ENCODE measurements at places on chromosomes 7 and 10.

DNA sequence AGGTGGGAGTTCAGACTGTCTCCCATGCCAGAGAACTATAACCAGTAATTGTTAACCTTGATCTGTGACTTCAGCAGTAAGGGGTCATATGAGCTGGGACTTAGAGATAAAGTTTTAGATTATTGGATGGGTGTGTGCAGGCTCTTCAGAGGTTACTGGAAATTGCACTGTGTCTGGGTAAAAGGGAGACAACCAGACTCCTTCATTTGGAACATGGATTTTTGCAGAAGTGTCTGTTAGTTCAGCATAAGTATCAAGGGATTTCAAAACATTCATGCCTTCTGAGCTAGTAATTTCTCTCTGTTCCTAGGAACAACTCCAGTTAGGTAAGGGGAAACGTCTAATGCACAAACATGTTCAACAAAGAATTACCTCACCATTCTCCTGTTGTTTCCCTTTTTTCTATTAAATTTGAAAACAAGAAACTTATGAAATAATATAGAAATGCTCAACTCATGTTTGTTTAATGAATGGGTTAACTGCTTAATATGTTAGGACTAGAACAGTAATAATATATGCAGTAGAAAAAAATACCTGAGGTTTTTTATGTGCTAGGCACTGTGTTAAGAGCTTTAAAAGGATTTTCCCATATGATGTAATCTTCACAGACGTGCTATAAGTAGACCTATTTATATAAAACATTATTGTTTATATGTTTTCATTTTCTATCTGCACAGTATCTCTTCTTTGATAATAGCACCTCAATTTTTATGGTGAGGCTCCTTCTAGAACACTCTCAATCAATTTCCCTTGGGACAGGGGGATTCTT lies 233.0 kb downstream of the CACNA2D1 start:
- DNase-seq = no peak

GRCh38 chr7:128304212-128304611 lies 39.5 kb downstream of the RBM28 start:
- no peak for DNase-seq

GRCh38 chr10:73017955-73018480 lies 63.4 kb upstream of the PLA2G12B start:
- no peak for DNase-seq

GRCh38 chr7:786472-787255 lies 45.6 kb upstream of the SUN1 start:
- DNase-seq = peak; percentile 56

DNA sequence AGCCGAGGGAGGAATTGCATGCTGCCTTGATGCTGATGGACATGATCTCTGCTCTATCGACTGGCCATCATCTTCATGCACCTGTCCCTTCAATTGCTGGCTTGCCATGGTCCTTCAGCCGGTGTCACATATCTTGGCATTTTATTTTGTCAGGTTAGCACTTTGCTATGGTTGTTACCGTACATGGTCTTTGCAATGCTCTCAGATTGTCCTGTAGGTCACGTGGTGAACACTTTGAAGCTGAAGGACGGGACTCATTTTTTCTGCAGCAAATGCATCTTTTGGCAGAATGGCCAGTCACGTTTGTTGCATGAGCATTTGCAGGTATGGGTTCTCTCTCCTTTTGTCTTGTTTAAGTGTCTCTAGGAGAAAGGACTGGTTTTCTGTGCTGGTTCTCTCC lies 326.8 kb upstream of the SHH start:
- DNase-seq = no peak

DNA sequence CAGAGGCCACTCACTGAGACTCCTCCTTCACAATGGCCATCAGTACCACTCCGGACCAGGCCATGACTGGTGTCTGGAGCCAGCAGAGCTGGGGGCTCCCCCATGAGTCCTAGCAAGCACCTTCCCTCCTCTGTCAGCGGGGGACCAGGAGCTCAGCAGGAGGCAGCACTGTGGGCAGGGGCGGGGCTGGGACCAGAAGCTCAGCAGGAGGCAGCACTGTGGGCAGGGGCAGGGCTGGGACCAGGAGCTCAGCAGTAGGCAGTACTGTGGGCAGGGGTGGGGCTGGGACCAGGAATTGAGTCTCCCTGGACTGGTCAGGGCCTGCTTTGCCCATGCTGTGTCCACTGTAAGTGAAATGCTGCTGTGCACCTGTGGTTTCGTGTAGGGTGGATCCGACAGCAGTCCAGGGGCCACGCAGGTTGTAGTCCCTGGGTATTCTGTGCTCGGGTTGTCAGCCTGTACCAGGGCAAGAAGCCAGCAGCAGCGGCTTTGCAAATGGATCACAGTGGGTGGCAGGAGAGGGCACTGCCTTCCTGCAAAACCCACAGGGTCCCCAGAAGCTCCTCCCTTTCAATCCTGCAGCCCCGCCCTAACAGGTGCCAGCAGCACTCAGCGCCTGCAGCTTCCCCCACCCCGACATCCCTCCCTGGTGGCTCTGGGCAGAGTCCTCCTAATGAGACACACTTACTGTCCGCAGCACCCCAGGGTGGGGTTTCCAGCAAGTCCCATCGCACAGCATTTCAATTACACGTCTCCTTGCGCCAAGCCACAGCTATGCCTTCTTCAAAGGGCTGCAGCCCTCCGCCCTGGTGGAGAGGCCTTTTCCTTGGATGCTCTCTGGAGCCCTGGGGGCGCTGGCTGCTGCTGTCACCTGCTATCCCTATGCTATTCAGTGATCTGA lies 220.5 kb downstream of the TCERG1L start:
- no peak for DNase-seq

- DNase-seq = no peak
Measured at GRCh38 chr10:114408968-114409444, 4.7 kb upstream of the AFAP1L2 start.

GRCh38 chr7:155834486-155835048 lies 22.3 kb upstream of the SHH start:
- no peak for DNase-seq

GRCh38 chr7:36264123-36264801 lies 111.2 kb downstream of the EEPD1 start:
- DNase-seq = no peak

DNA sequence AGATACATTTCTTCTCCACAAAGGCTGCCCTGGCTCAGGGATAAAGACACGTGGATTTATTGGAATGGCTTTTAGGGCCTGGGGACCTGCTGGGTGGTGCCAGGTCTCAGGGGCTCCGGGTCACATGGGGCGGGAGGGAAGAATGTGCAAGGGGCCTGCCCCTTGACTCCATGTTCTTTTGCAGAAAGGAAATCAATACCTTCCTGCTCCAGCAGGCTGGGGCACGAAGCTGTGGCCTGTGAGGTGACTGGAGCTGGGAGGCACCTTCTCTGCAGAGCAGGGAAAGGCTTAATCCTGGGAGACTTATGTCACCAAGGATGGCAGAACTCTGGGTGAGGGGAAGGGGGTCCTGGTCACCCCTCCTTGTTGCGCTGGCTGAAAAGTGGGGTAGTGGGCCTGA lies 42.3 kb upstream of the GNA12 start:
- DNase-seq = no peak

- DNase-seq = no peak
Measured at GRCh38 chr7:92602352-92603088, 12.3 kb upstream of the FAM133B start.

DNA sequence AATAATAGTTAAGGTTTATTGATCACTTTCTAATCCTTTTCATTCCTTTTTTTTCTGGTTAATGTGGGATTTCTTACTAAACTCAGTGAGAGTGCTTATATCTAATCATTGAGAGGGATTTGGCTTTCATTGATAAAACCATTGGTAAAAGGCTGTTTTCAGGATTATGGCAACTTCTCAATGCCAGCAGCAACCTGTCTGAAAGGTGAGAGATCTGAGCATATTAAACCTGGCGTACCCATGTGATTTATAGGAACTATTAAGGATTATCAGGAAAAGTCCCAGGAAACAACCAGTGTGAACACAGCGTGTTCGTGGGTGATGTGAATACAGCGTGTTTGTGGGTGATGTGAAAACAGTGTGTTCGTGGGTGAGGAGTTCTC lies 65.9 kb downstream of the PDIA4 start:
- DNase-seq = no peak

GRCh38 chr10:44713307-44713706 lies 197.8 kb upstream of the TMEM72 start:
- DNase-seq = no peak

DNA sequence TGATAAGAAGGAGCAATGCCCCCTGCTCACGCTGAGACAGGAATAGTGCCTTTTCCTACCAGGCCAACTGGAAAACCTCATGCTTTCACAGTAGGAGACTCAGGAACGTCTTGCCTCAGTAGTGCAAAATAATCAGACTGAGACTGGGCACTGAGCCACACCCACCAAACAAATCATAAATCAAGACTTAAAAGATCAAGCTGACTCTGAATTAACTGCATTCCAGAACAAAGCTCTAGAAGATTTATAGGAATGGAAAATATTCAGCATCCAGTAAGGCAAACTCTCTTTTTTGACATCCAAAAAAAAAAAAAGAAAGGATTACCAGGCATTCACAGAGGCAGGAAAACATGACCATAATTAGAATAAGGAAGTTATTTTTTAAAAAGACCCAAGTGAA lies 30.5 kb upstream of the SLC18A3 start:
- no peak for DNase-seq

- DNase-seq = no peak
Measured at GRCh38 chr7:33193308-33193864, 64.0 kb downstream of the BBS9 start.

DNA sequence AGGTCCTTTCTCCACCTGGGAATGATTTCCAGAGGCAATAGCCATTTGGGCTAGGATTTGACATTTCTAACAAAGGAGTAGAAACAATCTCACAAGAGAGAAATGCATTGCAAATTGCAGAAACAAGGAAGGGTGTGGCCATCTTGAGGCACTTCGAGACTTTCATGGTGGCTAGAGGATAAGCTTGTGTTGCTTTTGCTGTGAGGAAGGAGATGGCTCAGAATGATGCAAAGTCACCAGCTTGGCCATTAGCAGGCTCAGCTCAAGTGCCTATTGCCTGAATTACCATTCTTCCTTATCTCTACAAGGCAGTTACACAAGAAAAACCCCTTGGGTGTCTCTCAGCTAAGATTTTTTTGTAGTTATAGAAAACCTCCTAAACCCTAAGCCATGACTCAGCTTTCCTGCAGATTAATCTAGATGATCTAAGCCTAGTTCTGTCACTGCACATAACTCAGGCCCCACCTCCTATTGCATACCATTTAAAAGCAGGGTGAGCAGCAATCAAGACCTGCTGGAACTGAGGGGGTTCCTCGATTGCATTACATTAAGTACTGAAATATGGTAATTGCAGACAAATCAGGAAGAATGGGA lies 683.1 kb downstream of the NRG3 start:
- DNase-seq = no peak

GRCh38 chr10:113890769-113891168 lies 36.3 kb downstream of the NHLRC2 start:
- no peak for DNase-seq

GRCh38 chr10:33114451-33114952 lies 156.5 kb upstream of the ITGB1 start:
- DNase-seq = no peak

GRCh38 chr7:129386506-129386905 lies 47.7 kb upstream of the STRIP2 start:
- DNase-seq = no peak

GRCh38 chr7:148105853-148106252 lies 484.7 kb upstream of the C7orf33 start:
- DNase-seq = no peak

GRCh38 chr10:89535171-89536012 lies at the start of gene SLC16A12:
Gene SLC16A12 (minus strand): TSS chr10:89535594. CDS start chr10:89462578, 73,016 bp downstream.
- no peak for DNase-seq

DNA sequence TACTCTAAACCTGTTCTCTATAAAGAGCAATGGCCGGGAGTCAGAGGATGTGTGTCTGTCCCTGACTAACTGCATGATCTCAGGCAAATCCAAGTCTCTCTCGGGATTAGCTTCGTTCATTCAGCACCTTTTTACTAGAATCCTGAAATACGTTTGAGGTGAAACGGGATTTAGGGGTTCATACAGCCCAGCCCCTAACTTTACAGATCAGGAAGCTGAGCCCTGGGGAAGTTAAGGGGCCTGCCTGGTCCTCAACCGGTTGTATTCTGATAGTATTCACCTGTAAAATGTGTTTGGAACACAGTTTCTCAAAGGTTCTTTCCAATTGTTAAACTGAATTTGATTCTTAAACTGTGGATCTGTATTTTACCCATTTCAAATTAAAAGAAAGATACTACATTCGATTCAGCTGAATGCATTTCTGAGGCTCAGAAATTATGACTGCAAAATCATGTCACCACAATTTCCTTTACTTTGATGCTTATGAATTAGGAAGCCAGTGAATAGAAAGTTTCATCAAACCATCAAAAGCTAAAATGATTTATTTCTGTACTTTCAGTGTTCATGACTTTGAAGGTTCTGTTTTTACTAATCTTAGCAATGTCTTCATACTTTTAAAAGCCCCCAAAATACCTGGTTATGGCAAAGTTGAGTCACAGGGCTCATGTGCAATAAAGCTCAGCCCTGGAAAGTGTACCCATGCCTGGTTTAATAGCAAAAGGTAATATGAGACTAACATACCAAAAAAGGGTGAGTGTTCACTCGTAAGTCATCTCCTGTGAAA lies 28.9 kb upstream of the EZH2 start:
- peak; percentile 49 for DNase-seq

- no peak for DNase-seq
Measured at GRCh38 chr10:132977807-132978206, 35.4 kb upstream of the CFAP46 start.

GRCh38 chr7:77427996-77428603 lies 12.0 kb upstream of the GSAP start:
- no peak for DNase-seq

DNA sequence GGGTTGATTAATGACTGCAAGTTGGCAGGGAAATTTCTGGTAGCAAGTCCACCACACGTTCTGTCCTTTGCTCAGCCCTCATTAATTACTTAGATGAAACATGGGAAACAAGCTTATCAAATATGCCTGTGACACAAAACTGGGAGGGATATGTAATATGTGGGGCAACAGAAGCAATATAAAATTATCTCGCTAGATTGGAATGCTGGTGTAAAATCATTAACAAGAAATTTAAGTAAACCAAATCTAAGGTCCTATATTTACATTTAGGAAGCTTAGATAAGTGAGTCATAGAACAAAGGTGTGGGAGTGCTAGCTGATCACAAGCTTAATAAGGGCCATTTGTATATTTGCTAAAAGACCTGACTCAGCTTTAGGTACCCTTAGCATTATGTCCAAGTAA lies 23.5 kb downstream of the TRPV5 start:
- no peak for DNase-seq

DNA sequence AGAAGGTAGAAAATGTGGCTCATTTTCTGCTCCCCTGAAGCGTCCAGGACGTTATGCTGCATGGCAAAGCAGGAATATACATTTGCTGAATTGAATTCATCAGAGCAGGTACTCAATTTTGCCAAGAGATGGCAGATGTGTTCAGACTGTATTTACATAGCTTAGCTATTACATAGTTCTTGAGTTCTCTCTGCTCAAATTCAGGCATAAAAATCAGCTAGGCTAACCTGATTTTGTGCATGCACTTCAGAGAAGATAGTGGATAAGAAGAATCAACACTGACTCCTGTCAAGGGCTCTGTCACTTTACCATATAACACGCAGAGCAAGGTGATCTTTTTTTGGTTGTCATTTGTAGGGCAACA lies 209.2 kb upstream of the FAM3C start:
- DNase-seq = no peak

All from stimulated activated CD4-positive, alpha-beta T cell treated with anti-CD3 and anti-CD28 coated beads, Interleukin-12 subunit alpha, Interleukin-12 subunit beta, amount 100 ng/mL, for 48 hours (primary cell).